ENCODE measurements at places on chromosomes 4 and X. TPM values are rescaled to one million over a fixed set of nuclear protein-coding genes. Genes with fewer than 3 reads are reported as not detected.

GRCh38 chr4:185237175-185237574, 27.8 kb downstream of the SNX25 start:
- DNase-seq, result peak; percentile 78

DNA sequence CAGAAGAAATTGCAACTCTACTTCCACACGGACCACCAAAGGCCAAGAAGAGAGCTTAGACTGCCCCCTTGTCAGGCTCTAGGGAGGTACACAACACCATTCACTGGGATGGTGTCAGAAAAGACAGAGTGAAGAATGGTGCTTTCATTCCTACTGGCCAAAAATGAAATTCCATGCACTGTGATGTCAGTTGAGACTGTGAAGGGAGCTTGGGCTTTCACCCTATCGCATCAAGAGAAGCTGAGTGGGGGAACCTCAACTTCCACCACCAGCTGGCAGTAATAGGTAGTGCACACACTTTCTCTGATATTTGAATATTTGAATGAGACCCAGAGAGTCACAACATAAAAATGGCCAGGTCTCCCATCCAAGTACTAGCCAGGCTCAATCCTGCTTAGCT, 65.9 kb downstream of the ZNF711 start:
- DNase-seq, result no peak

DNA sequence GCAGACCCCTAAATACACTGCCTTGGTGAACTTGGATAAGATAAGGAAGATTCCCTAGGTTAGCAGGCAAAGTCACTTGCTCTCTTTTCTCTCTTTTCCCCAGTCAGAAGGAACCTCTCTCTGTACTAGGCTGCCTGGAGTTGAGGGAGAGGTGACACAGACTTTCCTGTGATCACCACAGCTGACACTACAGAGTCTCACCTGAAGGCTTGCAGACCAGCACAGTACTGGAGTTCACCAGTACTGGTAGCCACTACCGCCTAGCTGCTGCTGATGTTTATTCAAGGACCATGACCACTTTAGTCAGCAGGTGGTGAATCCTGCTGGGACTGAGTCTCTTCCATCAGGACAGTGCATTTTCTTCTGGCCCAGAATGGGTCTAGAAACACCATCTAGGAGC, 63.3 kb downstream of the PTPN13 start:
- DNase-seq, result no peak

DNA sequence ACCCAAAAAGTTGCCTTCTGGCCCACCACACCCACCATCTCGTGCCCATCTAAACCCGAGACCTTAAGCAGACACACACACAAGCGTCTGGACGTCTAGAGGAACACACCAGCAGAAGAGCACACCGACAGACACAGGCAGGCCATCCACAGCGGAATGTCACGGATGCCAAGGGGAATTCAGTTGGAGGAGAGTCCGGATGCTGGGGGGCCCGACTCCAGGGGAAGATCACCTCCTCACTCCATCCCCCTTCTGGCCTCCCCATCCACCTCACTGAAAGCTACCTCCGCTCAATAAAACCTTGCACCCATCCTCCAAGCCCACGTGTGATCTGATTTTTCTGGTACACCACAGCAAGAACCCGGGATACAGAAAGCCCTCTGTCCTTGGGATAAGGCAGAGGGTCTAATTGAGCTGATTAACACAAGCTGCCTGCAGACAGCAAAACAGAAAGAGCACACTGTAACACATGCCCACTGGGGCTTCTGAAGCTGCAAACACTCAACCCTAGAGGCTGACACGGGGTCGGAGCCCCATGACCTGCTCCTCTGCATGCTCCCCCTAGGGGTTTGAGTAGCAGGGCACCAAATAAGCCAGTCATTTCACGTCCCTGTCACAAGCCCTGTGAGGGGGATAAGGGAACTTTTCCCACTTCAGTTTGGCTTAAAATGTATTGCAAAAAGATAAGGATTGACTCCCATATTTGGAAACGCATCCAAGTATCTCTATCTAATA, 339.6 kb upstream of the PCDH10 start:
- DNase-seq, result no peak

GRCh38 chr4:45294464-45294863, 568.1 kb upstream of the GNPDA2 start:
- no peak for DNase-seq

GRCh38 chr4:14726877-14727361, 275.4 kb upstream of the CPEB2 start:
- peak; percentile 43 for DNase-seq

DNA sequence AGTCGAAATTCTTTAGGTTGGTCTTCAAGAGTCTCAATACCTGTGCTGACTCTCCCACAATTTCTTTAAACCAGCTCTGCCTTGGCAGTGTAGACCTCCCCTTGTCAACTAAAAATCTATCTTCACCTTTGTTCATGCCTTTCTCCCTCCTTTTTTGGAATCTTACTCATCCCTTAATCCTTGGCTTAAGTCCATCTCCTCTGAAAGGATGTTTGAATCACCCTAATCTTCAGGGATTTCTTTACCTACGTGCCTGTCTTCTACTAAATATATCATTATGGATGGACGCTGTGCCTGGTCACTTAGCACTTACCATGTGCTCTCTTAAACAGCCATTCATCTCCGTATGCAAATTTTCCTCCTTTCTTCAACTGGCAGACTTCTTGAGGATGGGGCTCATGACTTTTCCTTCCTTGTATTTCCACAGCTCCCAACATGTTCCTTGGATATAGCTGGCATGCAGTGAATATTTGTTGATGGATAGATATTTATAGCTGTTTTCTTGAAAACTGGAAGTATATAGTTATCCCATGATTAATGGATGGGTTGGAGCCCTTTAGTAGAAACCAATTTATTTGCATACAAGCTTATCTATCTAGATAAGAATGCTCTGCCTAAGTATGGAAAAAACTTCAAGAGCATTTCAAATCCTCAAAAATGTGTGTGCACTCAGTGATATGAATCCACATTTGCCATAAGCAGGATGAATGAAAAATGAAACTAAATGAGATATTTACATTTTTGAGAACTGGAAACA, 166.6 kb downstream of the SPRY1 start:
- peak; percentile 86 for DNase-seq

The SCLT1 gene
- total RNA-seq, result 19.3 TPM

The SMIM10 gene
- 6.8 TPM for total RNA-seq

The RHOXF1 gene
- not detected for total RNA-seq

The GIMD1 gene
- not detected for total RNA-seq

Measured in fibroblast of villous mesenchyme (primary cell).